ENCODE measurements at places on chromosomes 2 and 18. TPM values are rescaled to one million over a fixed set of nuclear protein-coding genes. Genes with fewer than 3 reads are reported as not detected.
A peak's percentile ranks its signal among the peaks of the same experiment; 100 is the strongest.

Gene WDR12
- total RNA-seq, result 18.6 TPM

Gene UGT1A10
- total RNA-seq, result not detected

Gene PLB1
- 0.36 TPM for total RNA-seq

DNA sequence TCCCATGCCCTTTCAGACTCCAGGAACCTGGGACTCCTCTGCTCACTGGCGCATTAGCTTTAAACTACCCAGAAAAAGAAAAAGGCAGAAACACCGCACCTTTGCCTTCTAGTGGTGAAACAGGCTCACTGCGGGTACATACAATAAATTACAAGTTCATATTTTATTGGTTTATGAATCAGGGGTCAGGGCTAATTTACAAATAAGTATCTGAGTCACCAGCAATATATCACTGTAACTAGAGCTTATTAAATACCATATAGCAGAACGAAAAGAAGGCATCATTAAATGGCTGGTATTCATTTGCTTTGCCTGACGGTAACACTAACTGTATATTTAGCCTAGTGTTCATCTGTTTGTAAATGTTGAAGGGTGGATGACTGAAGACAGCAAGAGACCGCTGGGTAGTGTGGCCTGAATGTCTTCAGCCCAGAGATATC, 26.9 kb upstream of the DTNB start:
- no peaks in the 10 kb centered on the region for H3K4me1 ChIP-seq
- no peak overlapping the region for H3K27ac ChIP-seq
- H3K4me3 ChIP-seq, result no peak overlapping the region
- peaks cover 19% of the 10 kb centered on the region for H3K27me3 ChIP-seq
- peak; percentile 91 for DNase-seq
- no peaks in the 10 kb centered on the region for H3K36me3 ChIP-seq

DNA sequence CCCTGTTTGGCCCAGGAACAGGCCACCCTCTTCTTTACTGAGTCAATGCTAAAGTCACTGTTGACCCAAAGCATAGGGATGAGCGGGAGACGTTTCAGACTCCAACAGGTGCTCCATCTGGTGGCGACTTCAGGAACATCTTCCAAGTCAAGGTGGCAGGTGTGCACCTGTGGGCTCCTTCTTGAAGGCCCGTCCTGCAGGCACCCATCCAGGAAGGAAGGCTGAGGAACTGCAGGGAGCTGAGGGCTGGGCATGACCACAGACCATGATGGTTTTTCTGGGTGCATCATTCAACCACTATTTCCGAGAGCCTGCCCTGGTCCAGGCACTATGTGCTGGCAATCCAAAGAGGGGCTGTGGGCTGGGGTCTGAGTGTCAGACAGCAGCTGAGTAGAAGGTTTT, 142.8 kb downstream of the NDUFA10 start:
- no peak overlapping the region for H3K4me3 ChIP-seq
- H3K27ac ChIP-seq, result no peak overlapping the region
- no peak for DNase-seq
- H3K27me3 ChIP-seq, result no peaks in the 10 kb centered on the region

- no peaks in the 10 kb centered on the region for H3K27me3 ChIP-seq
- no peaks in the 10 kb centered on the region for H3K4me1 ChIP-seq
- H3K27ac ChIP-seq, result no peak overlapping the region
- H3K36me3 ChIP-seq, result no peaks in the 10 kb centered on the region
- DNase-seq, result no peak
- H3K4me3 ChIP-seq, result no peak overlapping the region
Measured at GRCh38 chr2:239911641-239912071, 113.5 kb downstream of the NDUFA10 start.

GRCh38 chr2:166167449-166167848, 39.6 kb upstream of the SCN1A start:
- H3K4me1 ChIP-seq, result no peaks in the 10 kb centered on the region
- no peak overlapping the region for H3K4me3 ChIP-seq
- H3K36me3 ChIP-seq, result no peaks in the 10 kb centered on the region
- no peaks in the 10 kb centered on the region for H3K27me3 ChIP-seq
- DNase-seq, result no peak

- H3K27me3 ChIP-seq, result no peaks in the 10 kb centered on the region
- no peak for DNase-seq
- H3K4me3 ChIP-seq, result no peak overlapping the region
- H3K27ac ChIP-seq, result no peak overlapping the region
- H3K36me3 ChIP-seq, result peaks cover 40% of the 10 kb centered on the region
Measured at GRCh38 chr2:203242518-203242917, 3.7 kb downstream of the CYP20A1 start.

GRCh38 chr18:62763101-62763521, 47.8 kb downstream of the PHLPP1 start:
- no peak overlapping the region for H3K27ac ChIP-seq
- peaks cover 34% of the 10 kb centered on the region for H3K4me1 ChIP-seq
- no peak overlapping the region for H3K4me3 ChIP-seq
- DNase-seq, result no peak
- H3K36me3 ChIP-seq, result no peaks in the 10 kb centered on the region
- no peaks in the 10 kb centered on the region for H3K27me3 ChIP-seq

Measured in osteoblast (primary cell).